CD4-positive, alpha-beta T cell treated with Interleukin-6 for 4 hours (primary cell): ENCODE measurements at places on chromosomes 13 and 19.

GRCh38 chr19:17998827-17999150, 9.2 kb upstream of the ARRDC2 start:
- no peak for DNase-seq

DNA sequence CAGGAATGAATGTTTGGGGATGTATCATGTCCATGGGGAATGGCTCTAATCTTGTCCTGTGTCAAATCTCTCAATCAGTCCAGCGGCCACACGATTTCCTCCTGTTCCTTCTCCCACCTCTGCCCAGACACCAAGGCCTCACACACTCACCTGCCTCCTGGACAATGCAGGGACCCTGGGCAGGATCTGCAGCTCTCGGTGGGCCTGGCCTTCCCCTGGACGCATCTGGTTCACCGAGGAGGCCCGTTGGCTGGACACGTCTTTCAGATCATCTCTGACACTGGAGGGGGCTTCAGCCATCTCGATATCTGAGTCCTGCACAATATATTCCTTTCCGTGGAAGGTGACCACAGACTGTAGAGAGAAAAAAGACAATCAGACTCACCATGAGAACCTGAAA, 21.4 kb downstream of the ZSCAN5C start:
- DNase-seq, result no peak

DNA sequence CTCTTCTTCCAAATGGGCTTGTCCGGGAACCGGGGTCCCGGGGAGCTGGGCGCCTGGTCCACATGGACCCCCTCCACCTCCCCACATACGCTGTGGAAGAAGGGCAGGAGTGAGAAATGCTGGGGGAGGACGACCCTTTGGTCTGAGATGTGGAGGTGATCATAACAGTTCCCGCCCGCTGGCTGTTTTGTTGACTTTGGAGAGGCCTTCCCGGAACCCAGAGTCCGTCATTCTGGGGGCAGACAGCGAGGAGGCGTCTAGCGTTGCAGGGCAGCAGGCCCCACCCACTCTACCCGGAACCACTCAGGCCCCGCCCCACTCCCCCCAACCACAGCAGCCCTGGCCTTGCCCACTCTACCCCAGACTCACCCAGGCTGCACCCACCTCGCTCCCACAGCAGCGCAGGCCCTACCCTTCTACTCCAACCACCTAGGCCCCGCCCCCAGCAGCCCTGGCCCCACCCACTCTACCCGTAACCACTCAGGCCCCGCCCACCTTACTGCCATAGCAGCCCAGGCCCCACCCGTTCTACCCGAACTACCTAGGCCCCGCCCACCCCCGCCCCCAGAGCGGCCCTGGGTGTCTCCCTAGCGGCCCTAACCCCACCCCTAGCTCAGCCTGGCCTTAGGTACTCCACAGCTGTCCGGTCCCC, 7.1 kb downstream of the GPR108 start:
- DNase-seq, result no peak

DNA sequence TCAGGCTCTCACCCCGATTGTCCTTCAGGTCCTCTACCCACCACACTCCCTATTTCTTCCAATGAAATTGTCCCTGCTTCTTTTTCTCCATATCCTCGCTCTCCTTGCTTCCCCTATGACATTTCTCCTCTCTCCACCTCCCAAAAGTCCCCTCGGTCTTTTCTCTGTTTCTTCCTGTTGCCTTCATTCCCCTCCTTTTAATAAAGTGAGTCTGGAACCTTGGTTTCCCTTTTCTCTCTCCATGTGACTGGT, 676 bp upstream of the ZNF574 start:
- DNase-seq, result no peak

GRCh38 chr13:40384976-40385857, 281.2 kb downstream of the FOXO1 start:
- no peak for DNase-seq

DNA sequence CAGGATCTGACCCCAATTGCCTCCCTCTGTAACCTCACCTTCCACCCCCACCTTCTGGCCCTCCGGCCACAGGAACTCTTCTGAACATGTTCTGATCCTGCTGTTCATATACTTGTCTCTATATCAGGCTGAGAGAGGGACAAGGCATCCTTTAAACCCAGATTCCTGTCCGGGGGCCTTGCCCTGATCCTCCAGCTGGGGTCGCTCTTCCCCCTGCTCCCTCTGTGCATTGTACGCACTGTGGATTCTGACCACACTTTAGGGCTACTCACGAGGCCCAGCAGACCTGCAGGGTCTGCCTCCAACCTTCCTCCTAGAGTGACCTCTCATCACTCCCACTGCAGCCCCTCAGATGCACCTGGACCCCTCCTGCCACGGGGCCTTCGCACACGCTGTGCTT, 269.3 kb downstream of the UQCRFS1 start:
- no peak for DNase-seq

GRCh38 chr13:103006641-103007426, 59.4 kb downstream of the SLC10A2 start:
- DNase-seq, result no peak

DNA sequence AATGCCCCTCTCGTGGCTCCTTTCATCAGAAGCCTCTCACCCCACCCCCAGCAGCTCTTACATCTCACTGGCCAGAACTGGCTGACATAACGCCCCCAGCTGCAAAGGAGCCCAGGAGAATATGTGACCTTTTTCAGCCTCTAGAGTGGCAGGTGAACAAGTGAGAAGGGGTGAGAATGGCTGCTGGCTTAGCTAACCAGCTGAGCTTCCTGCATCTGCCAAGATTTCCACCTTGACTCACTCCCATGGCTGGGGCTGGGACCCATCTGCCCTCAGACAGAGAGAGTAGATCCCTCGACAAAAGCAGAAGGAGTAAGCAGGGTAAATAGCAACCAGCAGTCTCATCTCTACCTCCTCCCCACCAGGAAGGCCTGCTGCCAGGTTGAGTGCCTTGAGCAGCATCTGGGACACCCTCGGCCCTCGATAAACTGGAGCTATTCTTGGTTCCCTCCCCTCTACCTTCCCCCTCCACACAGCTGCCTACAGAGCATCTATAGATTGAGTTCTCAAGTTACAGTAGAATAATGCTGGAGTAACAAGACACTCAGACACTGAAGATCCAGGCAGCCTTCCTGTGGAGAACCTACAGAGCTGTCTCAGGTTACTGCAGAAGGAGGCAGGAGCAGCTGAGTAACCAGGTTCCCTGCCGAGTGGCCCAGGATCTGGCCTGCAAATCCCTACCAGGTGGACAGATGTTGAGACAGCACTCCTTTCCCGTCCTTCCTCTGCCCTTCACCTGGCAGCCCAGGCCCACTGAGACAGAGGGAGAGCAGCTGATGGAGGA, 15.5 kb downstream of the KASH5 start:
- no peak for DNase-seq

DNA sequence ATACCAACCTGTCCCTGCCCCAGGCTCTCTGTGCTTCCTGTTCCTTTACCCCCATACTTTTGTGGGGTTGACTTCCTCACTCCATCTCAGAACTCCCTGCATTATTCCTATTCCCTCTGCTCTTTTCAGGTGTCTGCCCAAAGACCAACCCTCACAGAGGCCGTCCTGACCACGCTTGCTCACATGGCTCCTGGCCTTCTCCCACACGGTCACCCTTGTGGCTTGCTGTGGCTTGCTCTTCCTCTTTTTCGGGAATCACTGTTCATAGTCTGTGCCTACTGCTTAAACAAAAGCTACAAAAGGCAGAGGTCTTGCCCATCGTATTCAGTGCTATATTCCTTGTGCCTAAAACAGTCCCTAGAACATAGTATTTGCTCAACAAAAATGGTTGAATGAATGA, 25.2 kb upstream of the ARGLU1 start:
- no peak for DNase-seq

GRCh38 chr19:48249502-48250014, 6.2 kb downstream of the CARD8 start:
- DNase-seq, result peak; percentile 77

- DNase-seq, result peak; percentile 47
Observed at GRCh38 chr19:58279042-58279924, 528 bp downstream of the ZNF8 start.

DNA sequence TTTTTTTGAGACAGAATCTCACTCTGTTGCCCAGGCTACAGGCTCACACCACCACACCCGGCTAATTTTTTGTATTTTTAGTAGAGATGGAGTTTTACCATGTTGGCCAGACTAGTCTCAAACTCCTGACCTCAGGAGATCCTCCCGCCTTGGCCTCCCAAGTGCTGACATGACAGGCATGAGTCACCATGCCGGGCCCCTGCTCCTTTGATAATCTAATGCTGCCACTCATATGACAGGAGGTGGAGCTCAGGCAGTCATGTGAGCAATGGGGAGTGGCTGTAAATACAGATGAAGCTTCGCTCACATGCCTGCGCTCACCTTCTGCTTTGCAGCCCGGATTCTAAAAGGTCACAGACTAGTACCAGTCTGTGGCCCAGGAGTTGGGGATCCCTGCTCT, 25.1 kb downstream of the ARHGEF18 start:
- DNase-seq, result no peak

GRCh38 chr13:22428188-22428828, 752.5 kb upstream of the SGCG start:
- no peak for DNase-seq

GRCh38 chr19:44648631-44649251, 5.0 kb downstream of the PVR start:
- DNase-seq, result no peak

DNA sequence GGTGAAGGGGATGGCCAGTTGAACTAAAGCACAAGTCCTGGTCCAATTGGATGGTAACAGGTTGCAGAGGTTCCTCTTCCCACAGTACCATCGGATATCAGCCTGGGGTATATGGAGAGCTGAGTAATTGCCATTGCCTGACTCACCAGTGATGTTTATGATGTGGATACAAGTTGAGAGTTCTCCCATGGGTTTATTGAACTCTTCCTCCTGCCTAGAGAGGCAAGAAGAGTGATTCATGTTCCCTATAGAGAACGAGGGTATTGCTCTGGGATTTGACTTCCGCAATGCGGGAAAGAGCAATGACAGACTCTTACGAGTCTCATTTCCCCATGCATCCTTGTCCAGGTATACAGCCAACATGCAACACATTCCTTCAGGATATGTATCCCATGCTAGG, 111.3 kb upstream of the PCDH9 start:
- no peak for DNase-seq

GRCh38 chr19:459724-460511, 915 bp downstream of the SHC2 start:
- peak; percentile 10 for DNase-seq

- peak; percentile 78 for DNase-seq
Observed at GRCh38 chr13:114161644-114162532, 17.2 kb upstream of the CFAP97D2 start.

DNA sequence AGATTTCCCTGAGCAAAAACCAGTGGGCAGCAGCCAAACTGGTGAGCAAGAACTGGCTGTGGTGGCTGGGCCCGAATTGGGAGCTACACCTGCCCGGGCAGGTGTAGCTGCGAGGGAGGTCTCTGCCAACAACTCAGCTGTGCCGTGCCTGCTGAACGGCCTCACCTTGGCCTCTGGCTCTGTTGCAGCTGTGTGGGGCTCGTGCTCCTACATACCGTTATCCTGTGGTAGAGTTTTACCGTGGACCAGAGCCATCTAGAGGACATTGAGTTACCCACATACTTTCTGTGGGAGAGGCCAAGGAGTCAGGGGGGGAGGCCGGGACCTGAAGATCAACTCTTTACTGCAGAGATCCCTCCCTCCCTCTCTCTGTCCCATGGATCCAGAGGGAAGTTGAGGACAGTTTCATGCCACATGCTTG, 113.2 kb downstream of the TM9SF2 start:
- peak; percentile 51 for DNase-seq

DNA sequence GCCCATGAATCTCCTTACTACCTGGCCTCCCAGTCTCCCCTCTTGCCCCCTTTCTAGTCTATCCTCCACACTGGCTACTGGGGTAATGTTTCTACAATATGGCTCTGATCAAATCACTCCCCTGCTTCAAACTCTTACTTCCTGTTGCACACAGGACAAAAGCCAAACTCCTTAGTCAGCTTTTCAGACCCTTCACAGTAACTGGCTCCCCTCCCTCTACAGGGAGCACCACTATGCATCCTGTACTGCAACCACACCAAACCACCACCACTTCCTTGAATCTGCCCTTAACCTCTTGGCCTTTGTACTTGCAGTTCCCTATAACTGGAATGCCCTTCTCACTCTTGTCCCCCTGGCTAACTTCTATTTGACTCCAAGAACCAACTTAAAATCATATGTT, 32.2 kb downstream of the DEDD2 start:
- DNase-seq, result peak; percentile 48

- DNase-seq, result no peak
Observed at GRCh38 chr13:74774264-74774663, 640.1 kb upstream of the KLF12 start.

DNA sequence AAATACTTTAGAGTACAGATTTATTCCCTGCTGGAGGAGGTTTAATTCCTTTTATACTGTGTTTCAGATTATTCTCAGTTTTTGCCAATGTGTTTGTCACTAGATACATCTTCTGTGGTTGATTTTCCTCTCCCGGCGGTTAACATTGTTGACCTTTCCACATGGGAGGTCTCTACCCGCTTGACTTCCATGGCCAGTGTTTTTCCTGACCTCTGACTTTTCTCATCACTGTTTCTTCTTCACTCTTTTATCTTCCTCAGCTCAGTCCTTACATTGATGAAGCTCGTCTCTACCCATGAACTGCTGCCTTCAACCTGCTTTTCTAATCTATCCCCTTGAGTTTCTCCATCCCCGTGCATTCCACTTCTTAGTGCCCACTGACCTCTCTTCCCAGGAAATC, 517.4 kb downstream of the GPC6 start:
- DNase-seq, result no peak

- DNase-seq, result no peak
Observed at GRCh38 chr19:15902254-15902653, 4.4 kb upstream of the CYP4F2 start.

GRCh38 chr13:40064154-40065097, 409.0 kb downstream of the COG6 start:
- DNase-seq, result no peak

DNA sequence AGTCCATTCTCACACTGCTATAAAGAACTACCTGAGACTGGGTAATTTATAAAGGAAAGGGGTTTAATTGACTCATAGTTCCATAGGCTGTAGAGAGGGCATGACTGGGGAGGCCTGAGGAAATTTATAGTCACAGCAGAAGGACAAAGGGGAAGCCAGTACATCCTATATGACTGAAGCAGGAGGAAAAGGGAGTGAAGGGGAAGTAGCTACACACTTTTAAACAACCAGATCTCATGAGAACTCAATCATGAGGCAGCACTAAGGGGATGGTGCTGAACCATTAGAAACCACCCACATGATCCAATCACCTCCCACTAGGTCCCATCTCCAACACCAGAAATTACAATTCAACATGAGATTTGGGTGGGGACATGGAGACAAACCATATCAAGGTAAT, 209.1 kb downstream of the DIAPH3 start:
- DNase-seq, result no peak

GRCh38 chr13:112657850-112658445, 31.9 kb upstream of the ATP11A start:
- no peak for DNase-seq

GRCh38 chr13:50927701-50928100, 18.1 kb downstream of the RNASEH2B start:
- no peak for DNase-seq
